ENCODE measurements at places on chromosomes 6 and 20.

DNA sequence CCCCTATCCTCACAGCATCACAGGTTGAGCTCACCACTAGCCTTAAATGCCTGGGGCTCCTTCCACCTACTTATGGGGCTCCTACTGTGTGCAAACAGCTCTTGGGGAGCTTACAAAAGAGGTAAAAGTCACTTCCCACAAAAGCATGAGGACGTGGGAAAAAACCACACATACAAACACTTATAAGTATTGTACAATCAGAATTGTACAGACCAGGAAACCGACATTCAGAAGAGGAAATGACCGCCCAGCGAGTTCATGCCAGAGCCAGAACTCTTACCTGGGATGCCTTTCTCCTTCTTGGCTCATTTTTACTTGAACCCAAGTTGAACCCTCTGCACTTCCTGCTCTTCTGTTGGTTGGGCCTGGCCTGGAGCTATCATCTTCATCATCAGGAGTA lies 6.3 kb upstream of the PPP1R16B start:
- DNase-seq, result no peak

GRCh38 chr6:170371588-170371987 lies 65.0 kb downstream of the FAM120B start:
- DNase-seq, result no peak

GRCh38 chr6:5300206-5300764 lies 39.0 kb downstream of the FARS2 start:
- no peak for DNase-seq

DNA sequence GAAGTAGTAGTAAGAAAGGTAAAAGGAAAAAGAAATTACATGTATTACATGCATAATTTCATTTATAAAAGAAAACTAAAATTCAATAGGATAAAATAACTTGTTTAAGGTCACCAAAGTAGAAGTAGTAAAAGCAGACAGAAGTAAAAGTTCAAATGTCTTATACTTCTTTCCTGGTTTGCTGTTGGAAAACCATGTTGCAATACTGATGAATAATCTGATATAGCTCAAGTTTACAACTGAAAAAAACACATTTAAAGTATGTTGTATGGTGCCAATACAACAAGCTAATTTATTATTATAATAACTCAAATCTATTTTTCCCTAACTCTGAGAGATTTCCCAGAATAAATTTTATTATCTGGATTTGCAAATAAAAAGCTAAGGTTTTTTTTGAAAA lies 78.3 kb downstream of the PHIP start:
- no peak for DNase-seq

- DNase-seq, result no peak
Measured at GRCh38 chr6:133230052-133230451, 11.1 kb upstream of the EYA4 start.

GRCh38 chr20:8156235-8157079 lies 24.4 kb downstream of the PLCB1 start:
- DNase-seq, result no peak

DNA sequence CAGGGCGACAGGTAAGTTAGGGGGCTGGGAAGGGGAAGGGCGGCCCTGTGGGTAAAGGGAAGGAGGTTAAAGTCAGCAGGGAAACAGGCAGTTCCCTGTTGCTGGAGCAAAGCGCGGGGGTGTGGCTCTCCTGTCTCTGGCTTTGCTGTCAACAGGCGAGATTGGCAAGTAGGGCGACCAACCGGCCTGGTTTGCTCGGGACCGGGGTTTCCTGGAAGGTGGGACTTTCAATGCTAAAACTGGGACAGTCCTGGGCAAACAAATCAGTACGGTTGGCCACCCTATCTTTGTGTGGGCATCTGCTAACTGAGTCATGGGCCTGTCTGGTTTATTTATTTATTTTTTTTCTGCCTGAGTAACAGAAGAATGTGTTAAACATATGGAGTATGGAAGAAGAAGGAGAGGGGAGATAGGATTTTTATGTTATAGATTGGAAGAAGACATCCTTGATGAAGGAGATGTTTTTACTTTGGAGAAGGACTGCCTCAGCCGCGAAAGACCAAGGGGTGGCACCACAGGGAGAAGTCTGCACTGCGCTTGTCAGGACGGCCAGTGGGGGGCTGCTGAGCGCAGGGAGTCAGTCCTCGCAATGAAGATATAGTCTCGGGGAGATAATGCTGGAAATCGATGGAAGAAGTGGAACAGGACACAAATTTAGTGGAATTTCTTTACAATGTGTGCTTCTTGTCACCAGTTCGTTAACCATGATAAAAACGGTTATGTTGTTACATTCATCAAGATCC lies 43.4 kb upstream of the ESR1 start:
- DNase-seq, result no peak

DNA sequence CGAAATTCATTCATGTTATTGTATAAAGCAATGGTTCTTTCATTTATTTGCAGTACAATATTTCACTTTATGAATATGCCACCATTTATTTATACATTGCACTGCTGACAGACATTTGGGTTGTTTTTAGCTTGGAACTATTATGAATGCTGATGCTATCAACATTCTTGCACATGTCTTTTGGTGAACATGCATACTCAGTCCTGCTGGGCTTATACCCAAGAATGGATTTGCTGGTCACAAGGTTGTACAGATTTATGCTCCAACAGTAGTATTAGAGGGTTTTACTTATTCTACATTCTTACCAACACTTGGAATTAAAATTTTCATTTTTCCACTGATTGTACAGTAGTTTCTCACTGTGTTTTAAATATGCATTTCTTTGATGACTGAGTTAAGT lies 126.2 kb downstream of the PTPRK start:
- DNase-seq, result no peak

GRCh38 chr6:118216751-118217150 lies 309.7 kb downstream of the SLC35F1 start:
- no peak for DNase-seq
